Activated CD8-positive, alpha-beta T cell treated with anti-CD3 and anti-CD28 coated beads, Interleukin-2, amount 10 ng/mL, durations not matched to agents 7 days and 5 days (primary cell): ENCODE measurements at places on chromosomes 13 and 19. TPM values are rescaled to one million over a fixed set of nuclear protein-coding genes. Genes with fewer than 3 reads are reported as not detected.

DNA sequence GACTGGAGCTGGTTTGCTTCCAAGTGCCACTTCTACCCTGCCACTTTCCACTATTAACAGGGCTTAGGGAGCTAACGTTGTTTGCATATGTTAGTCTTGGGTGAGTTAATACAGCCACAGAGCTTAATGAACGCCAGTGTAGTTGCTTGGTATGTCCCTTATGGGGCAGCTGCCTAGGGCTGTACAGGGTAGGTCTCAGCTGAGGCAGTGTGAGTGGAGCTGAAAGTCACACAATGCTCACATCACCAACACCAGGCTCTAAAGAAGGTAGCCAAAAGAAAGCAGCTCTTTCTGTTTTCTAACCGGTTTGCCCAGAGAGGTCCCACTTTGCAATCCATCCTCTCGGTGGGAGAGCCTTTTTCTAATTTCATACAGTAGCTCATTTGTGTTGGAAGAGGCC is 186.2 kb downstream of the RGCC start:
- no peak for DNase-seq

FGF14 gene
- not detected for total RNA-seq

- no peak for DNase-seq
These were observed 16.7 kb upstream of the SPART start for GRCh38 chr13:36362914-36363313.

GRCh38 chr13:114319441-114319913 is 5.2 kb downstream of the CHAMP1 start:
- no peak for DNase-seq

C1QTNF9B gene
- not detected for total RNA-seq

DNA sequence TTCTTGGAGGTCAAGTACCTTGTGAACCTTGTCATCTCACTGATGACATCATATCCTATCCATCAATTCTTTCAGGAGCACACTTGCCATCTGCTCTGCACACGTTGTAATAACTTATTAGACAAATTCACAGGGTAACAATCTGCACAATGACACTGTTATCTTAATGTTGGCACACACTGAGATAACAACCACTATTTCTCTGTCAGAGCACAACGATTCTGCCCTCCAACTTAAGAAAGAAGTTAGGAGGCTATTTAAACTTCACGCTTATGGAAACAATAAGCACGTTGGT is 351.3 kb downstream of the DACH1 start:
- DNase-seq = no peak

DNA sequence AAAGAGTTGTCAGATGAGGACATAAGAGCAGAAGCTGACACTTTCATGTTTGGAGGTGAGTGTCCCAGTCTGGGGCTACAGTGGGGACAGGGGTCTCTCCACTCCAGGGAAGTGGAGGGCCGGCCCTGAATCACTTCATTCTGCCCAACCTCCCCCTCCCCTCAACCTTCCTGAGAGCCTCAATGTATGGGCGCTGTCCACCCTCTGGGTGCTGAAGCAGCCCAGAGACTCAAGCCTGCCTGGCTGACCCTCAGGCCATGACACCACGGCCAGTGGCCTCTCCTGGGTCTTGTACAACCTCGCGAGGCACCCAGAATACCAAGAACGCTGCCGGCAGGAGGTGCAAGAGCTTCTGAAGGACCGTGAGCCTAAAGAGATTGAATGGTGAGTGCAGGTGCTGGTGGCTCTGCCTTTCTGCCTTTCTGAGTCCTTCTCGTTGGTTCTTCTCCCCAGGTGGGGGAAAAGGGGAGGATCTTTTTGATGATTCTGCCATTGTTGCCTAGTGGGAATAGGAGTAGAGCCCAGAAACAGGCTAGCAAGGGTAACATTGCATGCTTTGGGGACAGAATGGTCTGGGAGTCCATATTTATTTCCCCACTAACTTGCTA is 8.8 kb downstream of the CYP4F8 start:
- no peak for DNase-seq

CARD8 gene
- total RNA-seq = 185 TPM

- DNase-seq = no peak
These were observed 1.1 kb downstream of the SAFB2 start for GRCh38 chr19:5621311-5621944.

DNA sequence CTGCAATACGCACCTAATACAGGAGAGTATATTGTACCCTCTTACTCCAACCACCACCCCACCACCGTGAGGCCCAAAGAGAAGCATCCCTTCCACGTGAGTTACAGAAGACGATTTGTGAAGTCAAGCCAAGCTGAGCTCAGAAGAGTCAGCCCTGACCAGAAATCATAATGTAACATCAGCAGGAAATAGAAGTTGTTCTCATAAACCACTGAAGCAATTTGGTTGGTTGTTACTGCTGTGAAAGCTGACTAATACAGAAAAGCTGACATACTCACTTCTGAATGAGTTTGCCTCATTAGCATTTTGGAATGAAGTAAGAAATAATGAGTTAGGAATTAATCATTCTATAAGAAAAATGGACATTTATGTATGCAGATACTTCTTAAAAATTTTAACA is 749.4 kb upstream of the SLC10A2 start:
- no peak for DNase-seq

SIAH3 gene
- not detected for total RNA-seq

ATP8A2 gene
- total RNA-seq = 1.1 TPM

IZUMO2 gene
- total RNA-seq = not detected

ACP4 gene
- not detected for total RNA-seq

DNA sequence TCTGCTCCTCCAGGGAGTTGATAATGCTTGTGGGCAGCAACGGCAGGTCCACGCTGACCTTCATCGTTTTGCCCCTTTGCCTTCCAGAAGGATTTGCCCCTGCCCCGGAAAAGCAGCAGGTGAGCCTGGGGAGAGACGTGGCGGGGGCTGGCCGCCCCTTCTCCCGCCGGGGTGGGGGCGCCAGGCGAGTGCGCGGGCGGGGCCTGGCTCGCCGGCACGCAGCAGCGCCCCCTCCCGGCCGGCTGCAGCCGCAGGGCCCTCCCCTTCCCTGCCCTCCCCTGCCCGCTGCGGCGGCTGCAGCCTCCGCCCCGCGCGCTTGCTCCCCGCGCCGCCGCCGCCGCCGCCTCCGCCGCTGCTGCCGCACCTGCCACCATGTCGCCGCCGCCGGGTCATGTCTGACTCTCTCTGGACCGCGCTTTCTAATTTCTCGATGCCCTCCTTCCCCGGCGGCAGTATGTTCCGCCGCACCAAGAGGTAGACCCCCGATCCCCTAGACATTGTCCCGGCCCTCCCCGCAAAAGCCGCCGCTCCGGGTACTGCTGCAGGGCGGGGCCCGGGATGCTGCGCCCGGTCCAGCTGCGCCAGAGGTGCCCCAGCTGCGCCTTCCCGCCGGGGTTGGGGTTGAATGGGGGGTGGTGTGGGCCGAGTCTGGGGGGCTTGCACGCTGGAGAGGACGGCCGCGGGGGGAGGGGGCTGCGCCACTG is at the start of gene MAST1:
Gene MAST1, plus strand, starts transcription at position 334 of the 704 bp plus-strand sequence. Its CDS starts 58 bp downstream, at position 392.
- peak; percentile 64 for DNase-seq

GRCh38 chr13:47226516-47226915 is 329.7 kb upstream of the HTR2A start:
- DNase-seq = no peak

DNA sequence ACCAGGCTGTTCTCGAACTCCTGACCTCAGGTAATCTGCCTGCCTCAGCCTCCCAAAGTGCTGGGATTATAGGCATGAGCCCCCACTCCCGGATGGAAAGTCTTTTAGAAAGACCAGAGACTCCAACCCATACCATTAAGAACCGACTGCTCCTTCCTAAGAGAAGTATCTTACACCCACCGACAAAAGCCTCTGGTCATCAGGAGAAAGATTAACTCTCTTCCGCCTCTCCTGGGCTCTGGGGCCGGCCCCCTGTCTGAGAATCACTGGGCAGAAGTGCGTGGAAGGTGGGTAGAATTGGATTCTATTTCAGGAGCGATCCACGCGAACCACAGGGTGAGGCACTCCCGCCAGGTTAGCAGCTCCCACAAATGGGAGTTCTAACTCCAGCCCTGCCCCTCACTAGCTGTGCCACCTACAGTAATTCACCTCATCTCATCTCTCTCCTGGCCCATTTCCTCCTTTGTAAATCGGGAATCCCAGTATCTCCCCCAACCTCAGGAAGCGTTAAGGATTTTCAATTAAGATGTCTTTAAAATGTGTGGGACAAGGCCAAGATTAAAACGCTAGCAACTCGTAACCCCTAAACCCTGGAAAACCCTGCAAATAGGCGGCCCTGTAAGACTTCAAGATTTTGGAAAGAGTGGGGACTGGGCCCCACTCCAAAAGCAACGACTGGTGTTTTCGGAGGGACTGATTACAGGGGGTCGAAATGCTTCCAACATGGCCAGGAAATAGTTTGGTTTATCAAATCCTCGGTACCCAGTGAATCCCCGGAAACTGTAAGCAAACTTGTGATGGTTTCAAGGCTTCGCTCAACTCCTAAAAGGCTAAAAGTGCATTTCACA is 1.3 kb downstream of the HNRNPL start:
- no peak for DNase-seq

GRCh38 chr19:16847430-16847829 is 18.2 kb downstream of the SIN3B start:
- DNase-seq = no peak

DNA sequence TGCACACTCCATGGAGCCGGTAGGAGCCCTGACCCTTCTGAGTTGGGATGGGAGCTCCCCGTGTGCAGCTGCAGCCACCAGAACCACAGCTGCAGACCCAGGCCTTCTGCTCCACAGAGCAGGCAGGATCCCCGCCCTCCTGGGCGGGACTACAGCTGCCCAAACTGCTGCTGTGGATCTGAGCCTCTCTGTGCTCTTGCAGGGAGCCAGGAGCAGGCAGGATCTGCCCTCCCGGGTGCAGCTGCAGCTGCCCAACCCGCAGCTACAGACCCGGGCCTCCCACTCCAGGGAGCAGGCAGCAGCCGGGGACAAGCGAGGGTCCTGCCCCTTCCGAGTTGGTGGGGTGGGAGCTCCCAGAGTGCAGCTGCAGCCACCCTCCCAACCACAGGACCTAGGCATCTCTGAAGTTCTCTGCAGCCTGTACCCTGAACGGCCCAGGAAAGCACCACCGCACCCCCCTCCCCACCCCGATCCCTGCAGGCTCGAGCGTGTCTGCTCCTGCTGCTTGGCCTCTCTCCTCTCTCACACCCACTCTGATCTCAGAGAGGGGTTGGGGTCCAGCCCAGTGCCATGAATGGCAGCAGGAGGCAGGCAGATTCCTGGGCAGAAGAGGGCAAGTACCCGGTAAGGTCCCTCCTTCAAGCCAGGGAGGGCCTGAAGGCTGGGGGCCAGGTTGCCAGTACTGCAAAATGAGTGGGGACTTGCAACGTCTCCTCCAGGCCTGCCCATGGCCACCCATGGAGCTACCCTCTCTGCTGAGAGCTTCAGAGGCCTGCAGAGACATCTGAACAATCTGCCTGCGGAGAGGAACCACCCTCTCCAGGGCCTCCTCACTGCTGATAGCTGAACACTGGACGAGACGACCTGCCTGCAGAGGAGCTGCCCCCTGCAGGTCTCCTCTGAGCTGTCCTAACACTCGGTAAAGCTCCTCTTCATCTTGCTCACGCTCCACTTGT is 16.4 kb upstream of the EMP3 start:
- DNase-seq = no peak

DNA sequence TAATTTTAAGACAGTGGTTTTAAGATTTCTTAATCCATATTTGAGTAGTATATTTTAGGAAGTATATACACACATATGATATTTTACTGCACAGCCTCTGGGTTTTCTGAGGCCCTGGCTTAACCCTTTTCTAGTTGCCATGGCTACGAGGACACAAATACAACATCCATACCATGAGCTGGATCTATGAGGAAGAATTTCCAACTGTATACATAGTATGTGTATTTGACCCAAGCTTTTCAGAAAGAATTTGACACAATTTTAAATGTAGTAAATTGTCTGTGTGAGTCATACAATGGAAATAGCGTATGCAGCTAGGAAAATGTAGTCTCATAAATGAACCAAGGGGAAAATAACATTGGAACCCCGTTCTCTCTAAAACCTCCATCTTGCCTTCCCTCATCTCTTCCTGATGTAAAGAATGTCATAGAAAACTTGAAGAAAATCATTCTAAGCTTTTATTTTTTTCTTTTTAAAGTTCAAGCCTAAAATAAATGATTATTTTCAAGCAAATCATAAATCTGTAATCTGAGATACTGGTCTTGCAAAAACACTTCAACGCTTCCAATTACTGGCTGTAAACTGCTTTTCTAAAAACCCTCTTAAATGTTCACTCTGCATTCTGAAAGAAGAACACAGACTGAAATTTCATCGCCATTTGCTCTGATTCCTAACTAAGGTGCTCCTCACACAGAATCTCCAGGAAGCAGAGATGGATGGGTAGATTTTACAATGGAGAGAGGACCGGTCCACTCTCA is 172.4 kb downstream of the LACC1 start:
- DNase-seq = no peak

DNA sequence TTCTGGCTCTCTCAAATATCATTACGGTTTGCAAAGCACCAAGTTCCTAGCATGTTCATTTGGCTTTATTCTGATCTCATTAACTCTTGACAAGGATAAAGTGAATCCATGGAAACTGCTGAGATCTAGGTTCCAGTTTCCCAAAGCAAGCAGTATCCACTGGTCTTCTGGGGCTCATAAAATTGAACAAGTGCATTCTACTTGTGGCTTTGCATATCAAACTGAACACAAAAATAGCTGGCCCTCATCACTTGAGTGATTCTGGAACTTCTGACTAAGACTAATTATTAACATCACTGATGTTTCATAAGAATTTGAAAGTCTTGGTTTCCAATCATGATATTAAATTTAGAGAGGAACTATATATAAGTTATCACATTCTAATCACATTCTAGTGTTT is 6.3 kb upstream of the KCTD12 start:
- DNase-seq = no peak

- no peak for DNase-seq
These were observed 8.7 kb downstream of the SYNGR4 start for GRCh38 chr19:48372904-48373303.

DNA sequence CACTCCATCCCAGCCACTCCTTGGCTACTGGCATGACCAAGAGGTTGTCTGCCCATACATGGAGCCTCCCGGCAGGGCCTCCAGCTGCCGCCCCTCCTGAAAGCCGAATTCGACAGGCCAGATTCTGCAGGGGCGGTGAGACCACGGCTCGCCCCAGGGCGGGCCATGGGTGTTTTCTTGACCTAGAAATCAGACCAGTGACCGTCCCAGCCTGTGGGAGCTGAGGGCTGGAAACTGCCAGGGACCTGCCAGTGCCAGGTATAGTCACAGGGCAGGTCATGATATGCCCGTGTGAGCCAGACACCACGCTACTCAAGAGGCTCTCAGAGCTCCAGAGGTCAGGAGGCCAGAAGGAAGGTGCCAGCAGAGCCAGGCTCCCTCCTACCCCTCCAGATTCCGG is 16.8 kb downstream of the DAPK3 start:
- DNase-seq = no peak

TMEM221 gene
- not detected for total RNA-seq

GRCh38 chr19:38979812-38980211 is 4.3 kb upstream of the FBXO17 start:
- no peak for DNase-seq
